ENCODE measurements at places on chromosomes 2 and 18.

- H3K27me3 ChIP-seq = no peaks in the 10 kb centered on the region
- no peak overlapping the region for H3K4me3 ChIP-seq
- no peaks in the 10 kb centered on the region for H3K36me3 ChIP-seq
- no peak overlapping the region for H3K27ac ChIP-seq
- H3K4me1 ChIP-seq = peaks cover 2% of the 10 kb centered on the region
- DNase-seq = no peak
These were observed 49.8 kb downstream of the FBXO15 start for GRCh38 chr18:74097803-74098202.

- DNase-seq = no peak
- no peaks in the 10 kb centered on the region for H3K27me3 ChIP-seq
- H3K36me3 ChIP-seq = no peaks in the 10 kb centered on the region
These were observed 132.1 kb downstream of the SH3RF3 start for GRCh38 chr2:109260886-109261700.

GRCh38 chr2:131014141-131014540, 79.1 kb downstream of the FAM168B start:
- H3K27ac ChIP-seq = no peak overlapping the region
- DNase-seq = no peak
- H3K27me3 ChIP-seq = peaks cover 34% of the 10 kb centered on the region
- no peaks in the 10 kb centered on the region for H3K36me3 ChIP-seq
- H3K4me3 ChIP-seq = no peak overlapping the region
- peaks cover 1% of the 10 kb centered on the region for H3K4me1 ChIP-seq

DNA sequence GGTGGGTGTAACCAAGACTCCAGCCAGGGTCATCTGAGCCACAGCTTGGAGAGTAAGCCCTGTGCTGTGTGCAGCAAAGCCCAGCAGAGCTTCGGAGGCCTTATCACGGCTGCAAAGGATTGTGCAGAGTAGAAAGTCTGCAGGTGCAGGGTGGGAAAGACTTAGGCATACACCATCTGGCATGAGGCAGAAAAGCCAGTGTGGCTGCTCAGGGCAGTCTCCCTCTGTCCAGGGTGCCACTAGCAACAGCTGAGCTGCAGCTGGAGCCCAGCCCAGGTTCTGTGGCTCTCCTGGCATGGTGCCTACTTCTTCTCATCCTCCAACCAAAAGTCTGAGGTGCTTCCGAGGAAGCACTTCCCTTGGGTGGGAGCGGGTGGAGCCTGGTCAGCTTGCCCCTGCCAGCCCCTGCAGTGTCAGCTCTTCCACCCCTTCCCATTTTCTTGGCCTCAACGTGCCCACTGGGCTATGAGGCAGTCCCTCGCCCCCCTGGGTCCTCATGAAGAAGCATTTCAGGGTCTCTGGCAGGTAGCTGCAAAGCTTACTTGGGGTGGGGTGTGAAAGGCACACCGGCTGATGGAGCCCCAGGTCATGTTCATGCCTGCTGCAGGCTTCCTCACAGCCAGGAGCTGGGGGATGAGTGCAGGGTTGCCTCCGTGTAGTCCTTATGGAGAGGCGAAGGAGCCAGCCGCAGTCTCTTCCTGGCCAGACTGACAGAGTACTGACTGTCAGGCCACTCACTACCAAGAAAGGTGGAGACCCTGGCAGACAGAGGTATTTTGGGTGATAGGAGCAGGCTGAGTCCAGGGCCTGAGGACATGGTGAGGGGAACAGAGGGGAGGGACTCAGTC, 4.8 kb downstream of the AMER3 start:
- H3K4me1 ChIP-seq = peaks cover 11% of the 10 kb centered on the region
- DNase-seq = no peak
- no peak overlapping the region for H3K27ac ChIP-seq
- peaks cover 43% of the 10 kb centered on the region for H3K27me3 ChIP-seq
